ENCODE measurements at places on chromosomes 11 and 22.

DNA sequence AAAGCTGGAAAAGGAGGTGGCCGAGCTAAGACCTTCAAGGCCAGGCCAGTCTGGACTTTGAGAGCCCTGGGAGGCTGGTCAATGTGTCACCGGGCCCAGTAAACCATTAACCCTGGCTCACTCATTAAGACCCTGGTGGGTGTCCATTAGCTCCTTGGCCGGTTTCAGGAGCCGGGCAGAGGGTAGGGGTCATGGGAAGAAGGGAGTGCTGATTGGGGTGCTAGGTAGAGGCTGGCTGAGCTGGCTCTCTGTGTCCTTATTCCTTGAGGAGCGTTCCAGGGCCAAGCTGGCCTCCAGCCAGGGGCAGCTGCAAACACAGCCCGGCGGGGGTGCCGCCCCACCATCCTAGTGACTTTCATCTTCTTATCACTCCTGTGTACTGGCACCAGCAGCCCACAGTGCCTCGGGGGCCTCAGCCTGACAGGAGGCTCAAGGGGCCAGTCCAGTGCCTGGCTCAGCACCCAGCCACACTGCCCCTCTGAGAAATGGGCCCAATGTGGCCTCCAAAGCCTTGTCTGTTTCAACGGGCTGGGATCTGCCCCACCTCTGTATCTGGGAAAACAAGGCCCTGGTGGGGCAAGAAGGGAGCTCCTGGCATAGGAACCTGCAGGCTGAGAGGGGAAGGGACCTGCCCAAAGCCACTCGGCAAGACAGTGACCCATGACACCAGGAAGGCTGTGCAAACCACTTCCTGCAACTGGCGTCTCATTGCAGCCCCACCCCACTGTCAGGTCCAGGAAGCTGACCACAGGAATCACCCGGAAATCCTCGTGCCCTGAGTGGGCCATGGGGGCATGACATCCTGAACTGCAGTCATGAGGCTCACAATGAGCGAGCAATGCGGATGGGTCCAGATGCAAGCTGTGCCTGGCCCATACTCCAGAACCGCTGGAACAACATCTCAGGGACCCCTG, 15.1 kb upstream of the RGL4 start:
- DNase-seq: no peak

DNA sequence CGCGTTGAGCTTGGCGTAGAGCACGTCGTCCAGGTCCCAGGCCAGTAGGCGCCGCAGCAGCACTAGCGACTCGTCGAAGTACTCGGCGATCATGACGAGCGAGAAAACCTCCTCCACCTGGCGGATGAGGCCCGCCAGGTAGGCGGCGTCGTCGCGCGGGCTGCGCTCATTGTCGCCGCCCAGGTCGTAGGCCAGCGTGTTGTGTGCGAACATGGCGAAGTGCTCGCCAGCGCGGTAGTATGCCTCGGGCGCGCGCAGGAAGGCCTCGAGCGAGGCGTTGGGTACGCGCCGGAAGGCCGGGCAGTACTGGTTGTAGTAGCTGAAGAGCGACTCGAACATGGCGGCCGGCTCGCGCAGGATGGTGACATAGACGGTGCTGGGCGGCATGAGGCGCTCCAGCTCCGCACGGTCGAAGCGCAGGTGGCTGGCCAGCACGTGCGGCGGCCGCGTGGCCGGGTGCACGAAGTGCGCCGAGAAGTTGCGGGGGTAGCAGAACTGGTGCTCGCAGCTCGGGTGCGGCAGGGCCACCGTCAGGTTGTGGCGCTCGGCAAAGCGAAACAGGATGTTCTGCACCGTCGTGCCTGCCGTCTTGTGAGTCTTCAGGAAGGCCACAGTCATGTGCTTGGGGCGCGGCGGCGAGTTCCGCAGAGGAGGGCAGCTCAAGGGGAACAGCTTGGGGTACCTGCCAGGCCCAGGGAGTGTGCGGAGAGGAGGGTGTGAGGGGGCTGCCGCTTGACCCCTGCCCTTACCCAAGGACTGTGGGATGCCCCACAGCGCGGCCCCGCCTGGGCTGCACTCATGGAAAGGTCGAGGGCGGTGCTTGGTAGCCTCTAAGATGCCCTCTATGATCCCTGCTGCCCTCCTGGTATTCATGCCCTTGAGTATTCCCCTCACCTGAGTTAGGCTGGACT, 5.7 kb downstream of the GAL3ST3 start:
- no peak for DNase-seq

DNA sequence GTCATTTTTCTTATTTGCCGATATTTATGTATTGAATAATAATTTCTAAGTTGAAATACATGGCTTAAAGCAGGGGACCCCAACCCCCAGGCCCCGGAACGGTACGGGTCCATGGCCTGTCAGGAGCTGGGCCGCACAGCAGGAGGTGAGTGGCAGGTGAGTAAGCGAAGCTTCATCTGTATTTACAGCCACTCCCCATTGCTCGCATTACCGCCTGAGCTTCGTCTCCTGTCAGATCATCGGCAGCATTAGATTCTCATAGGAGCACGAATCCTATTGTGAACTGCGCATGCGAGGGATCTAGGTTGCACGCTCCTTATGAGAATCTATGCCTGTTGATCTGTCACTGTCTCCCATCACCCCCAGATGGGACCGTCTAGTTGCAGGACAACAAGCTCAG, 4.5 kb downstream of the ZMAT5 start:
- peak; percentile 48 for DNase-seq

DNA sequence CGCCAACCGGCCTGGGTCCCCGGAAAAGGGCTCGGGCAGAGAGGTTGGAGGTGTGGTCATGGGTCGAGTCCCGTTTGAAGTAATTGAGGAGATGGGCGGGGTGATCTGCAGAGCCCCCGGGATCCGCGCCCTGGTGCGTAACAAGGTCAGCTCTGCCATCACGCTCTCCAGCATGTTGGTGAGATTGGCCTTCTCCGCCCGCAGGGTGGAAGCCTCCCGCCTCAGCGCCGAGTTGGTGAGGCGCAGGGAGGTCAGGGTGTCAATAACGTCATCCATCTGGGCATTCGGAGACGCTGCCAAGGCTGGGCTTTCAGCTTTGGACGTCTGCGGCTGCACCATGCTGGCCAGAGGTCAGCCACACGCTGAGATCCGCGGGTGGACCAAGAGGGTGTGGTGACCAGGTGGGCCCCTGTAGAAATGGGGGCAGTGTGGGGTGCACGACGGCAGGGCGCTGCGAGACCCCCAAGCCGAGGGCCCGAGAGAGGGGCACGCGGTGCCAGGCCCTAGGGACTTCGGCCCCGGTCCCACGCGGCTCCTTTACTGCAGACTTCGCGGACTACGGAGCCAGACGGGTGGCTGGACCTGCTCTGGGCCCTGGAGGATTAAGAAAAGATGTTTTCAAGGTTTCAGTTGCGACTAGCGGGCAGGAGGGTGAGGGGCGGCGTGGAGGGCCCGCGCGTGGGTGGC, 672 bp downstream of the RTL6 start:
- peak; percentile 22 for DNase-seq

GRCh38 chr11:3000032-3000961, 8.2 kb upstream of the NAP1L4 start:
- DNase-seq: no peak

GRCh38 chr11:73326929-73327811, 19.1 kb downstream of the ARHGEF17 start:
- no peak for DNase-seq

DNA sequence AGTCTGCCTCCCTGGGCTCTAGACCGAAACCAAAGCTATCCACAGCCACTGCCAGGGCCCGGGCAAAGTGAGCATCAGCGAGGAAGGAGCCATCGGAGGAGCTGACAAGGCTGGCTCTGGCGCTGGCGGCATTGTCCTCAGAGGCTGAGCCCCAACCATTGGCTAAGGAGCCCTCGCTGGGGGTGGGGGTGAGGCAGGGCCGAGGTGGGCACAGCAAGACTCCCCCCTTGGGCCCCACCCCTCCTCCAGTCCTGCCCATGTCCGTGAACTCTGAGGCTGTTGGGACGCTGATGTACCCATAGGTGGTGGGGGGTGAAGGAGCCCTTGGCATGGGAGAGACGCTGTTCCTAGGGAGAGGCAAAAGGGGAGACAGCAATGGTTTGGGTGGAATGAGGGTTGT, 11.2 kb downstream of the ROBO4 start:
- DNase-seq: no peak

DNA sequence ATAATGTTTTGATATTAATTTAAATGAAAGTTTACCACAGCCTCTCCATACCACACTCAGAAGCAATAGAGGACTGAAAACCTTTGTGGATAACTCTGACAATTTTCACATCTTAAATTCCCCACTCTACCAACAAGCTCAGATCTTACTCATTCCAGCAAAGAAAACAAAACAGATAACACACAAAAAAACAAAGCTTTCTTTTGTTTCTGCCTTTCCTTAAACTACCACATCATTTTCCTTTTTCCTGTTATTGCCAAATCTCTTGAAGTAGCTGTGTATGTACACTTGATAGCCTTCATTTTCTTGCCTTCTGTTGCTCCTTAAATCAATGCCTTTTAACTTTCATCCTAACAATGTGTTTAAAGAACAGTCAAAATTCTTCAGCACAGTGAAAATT, 484.9 kb downstream of the NTM start:
- DNase-seq: no peak

DNA sequence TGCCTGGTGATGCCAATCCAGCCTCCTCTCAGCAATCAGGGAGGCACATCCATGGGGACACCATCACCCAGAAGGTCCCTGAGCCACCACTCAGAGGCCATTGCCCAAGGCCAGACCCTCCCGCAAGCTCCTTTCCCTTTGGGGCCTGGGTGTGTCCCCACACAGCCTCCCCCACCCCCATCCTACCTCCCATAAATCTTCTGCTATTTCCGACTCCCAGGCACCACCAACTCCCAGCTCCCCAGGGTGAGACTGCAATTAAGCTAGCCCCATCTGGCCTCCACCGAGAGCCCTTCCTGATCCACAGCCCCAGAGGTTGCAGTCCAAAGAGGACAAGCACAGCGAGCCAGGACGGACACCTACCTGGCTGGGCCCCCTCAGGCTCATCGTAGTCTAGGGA, 6.3 kb downstream of the ARHGAP1 start:
- no peak for DNase-seq

DNA sequence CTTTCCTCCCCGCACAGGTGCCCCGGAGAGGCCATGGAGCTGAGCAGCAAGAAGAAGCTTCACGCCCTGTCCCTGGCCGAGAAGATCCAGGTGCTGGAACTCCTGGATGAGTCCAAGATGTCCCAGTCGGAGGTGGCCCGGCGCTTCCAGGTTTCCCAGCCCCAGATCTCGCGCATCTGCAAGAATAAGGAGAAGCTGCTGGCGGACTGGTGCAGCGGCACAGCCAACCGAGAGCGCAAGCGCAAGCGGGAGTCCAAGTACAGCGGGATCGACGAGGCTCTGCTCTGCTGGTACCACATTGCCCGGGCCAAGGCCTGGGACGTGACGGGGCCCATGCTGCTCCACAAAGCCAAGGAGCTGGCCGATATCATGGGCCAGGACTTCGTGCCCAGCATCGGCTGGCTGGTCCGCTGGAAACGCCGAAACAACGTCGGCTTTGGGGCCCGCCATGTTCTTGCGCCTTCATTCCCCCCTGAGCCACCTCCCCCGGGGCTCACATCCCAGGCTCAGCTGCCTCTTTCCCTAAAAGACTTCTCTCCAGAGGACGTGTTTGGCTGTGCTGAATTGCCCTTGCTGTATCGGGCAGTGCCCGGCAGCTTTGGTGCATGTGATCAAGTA, 1.3 kb downstream of the TIGD3 start:
- DNase-seq: peak; percentile 42

DNA sequence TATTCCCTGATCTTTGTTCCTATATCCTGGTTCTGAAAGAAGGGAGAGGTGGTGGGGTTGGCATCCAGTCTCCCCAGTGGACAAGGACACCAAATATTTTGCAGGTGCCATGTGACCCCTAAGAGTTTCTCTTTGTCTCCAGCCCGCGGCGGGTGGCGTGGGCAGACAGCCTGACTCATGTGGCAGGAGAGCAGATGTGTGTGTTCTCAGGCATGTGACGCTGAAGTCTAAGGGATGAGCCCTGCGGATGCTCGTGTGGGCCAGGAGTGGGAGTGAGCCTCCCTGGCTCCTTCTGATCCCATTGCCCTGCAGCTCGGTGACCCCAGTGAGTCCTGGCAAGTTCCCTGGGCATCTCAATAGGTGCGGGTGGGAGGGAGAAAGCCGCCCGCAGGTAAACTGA, 94.8 kb upstream of the TBCEL start:
- no peak for DNase-seq

Data from WTC11 (cell line).